Adipocyte (in vitro differentiated cells): ENCODE measurements at places on chromosomes 12 and 14.

DNA sequence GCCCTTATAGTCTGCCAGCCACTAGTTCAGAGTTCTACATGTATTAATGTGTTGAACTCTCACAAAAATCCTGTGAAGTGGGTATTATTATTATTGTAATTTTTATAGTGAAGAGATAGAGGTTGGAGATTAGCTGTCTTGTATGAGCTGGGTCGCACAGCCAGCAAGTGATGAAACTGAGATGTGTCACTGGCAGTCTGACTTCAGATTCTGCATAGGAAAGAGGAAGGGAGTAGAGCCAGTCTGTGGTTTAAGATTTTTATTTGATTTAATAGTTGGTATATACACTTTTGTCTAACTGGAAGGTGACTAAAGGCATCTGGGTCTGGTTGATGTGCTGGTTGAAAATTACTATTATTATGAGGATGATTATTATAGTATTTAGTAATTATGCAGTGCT lies 5.8 kb upstream of the FRS2 start:
- DNase-seq = no peak

DNA sequence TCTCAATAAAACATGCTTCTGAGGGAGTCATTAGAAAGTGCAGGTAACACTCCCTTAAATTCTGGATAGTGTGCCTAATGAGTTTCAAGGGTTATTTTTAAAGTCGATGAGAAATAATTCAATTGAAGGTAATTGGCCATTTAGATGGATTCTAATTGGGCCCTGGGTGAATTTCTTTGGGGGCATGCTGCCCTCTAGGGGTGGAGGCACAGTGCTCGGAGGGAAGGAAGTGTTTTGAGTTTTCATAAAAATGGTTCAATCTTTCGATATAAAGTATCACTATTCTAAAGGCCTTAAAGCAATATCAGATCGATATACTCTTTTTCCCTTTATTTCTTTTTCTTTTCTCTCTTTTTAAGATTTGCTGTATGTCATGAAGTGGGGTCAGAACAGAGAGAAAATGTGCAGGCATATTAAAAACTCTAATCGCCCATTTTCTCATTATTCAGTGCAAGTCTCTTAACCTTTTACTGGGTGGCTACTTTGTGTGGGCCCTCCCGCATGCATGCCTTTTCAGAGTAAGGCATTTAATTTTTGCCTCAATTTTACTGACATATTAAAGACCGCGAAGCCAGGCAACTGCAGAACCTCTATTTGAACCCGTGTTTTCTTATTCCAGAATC lies 25.5 kb downstream of the NKX2-8 start:
- DNase-seq = peak; percentile 57

GRCh38 chr12:57005980-57006808 lies at the start of gene ZBTB39:
Gene ZBTB39, minus strand, starts transcription at chr12:57006546. Its CDS starts 1,629 bp downstream, at chr12:57004917.
- peak; percentile 87 for DNase-seq

- peak; percentile 82 for DNase-seq
These were observed 8.7 kb downstream of the MARK3 start for GRCh38 chr14:103393676-103394626.

- peak; percentile 63 for DNase-seq
These were observed 347 bp downstream of the SYNDIG1L start for GRCh38 chr14:74425525-74426201.

DNA sequence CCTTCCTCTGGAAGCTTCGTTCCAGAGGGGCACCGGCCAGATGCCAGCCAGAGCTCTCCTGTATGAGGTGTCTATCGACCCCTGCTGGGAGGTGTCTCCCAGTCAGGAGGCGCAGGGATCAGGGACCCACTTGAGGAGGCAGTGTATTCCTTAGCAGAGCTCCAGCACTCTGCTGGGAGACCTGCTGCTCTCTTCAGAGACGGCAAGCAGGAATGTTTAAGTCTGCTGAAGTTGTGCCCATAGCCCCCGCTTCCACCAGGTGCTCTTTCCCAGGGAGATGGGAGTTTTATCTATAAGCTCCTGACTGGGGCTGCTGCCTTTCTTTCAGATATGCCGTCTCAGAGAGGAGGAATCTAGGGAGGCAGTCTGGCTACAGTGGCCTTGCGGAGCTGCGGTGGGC lies 22.2 kb upstream of the NAV3 start:
- DNase-seq = no peak

DNA sequence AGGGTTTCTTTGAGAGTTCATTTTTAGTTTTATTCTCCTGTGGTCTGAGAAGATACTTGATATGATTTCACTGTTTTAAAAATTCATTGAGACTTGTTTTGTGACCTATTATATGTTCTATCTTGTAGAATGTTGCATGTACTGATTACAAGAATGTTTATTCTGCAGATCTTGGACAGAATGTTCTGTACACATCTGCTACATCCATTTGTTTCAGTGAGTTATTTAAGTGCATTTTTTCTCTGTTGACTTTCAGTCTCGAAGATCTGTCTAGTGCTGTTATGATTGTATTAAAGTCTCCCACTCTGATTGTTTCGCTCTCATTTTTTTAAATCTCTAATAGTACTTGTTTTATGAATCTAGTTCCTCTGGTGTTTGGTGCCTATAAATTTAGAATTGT lies 1319.8 kb downstream of the TMEM121 start:
- peak; percentile 7 for DNase-seq

DNA sequence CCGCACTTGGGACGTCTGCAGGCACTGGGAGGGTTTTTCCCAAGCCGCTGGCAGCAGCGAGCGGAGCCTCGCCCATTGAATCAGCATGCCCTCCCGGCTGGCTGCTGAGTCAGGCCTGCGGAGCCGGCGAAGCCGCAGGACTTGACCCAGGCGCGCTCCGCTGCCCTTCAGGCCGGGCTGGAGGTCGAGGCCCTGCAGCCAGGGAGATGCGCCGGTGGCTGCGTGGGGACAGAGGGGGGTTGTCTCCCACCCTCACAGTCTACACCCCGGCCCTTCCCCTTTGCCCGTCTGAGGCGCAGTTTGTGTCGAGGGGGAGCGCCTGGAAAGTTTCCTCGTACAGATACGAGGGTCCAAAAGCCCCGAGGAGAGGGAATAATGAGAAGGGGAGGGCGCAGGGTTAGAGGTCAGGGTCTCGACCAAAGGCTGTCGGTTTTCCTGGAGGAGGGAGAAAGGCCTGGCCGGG lies 759 bp upstream of the KLC1 start:
- peak; percentile 91 for DNase-seq
